ENCODE measurements at places on chromosomes 13 and 19. TPM values are rescaled to one million over a fixed set of nuclear protein-coding genes. Genes with fewer than 3 reads are reported as not detected.

C1QTNF9B gene
- total RNA-seq, result not detected

ONECUT3 gene
- total RNA-seq, result not detected

CEACAM16 gene
- total RNA-seq, result not detected

TMEM86B gene
- total RNA-seq, result 2.9 TPM

WTIP gene
- 37.8 TPM for total RNA-seq

- no peak for DNase-seq
Observed at GRCh38 chr13:25776722-25777121, 275.1 kb downstream of the SHISA2 start.

- no peak for DNase-seq
Observed at GRCh38 chr19:33688171-33688992, 66.6 kb downstream of the CHST8 start.

- DNase-seq, result peak; percentile 59
Observed at GRCh38 chr19:5048091-5048726, 79.3 kb downstream of the KDM4B start.

GRCh38 chr19:33226550-33227241 lies 1.0 kb upstream of the SLC7A10 start:
- no peak for DNase-seq

- DNase-seq, result peak; percentile 23
Observed at GRCh38 chr13:35157143-35157755, 215.2 kb downstream of the NBEA start.

DNA sequence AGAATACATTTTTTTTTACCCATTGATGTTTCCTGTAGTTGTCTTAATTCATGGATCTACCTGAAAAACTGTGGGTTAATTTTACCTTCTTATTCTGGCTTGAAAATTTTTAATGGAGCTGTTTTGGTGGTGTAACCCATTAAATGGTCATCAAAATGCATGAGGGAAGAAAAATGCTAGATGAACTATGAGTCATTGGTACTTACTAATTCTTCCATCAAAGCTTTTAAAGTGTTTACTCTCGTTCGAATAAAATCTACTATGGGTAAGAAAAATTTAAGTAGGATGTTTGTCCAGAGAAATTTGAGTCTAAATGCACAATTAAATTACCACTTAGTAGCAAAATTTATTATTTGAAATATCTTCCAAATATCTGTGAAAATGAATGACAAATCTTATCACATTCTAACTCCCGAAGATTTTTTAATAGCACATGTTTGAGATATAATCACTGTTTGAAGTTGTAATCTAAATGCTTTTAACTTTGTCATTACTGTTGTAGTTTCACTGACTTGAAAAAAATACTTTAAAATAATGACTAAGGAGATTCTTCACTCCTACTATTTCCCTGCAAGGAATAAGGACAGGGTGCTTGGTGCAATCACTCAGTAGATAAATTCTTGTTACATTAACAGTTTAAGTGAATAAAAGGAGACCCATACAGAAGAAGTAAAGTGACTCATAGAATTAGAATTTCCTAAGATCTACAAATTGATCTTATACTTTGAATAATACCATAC lies 437.7 kb downstream of the IRS2 start:
- peak; percentile 59 for DNase-seq

- no peak for DNase-seq
Observed at GRCh38 chr13:85286081-85286480, 513.1 kb downstream of the SLITRK6 start.

- DNase-seq, result no peak
Observed at GRCh38 chr19:4983346-4984105, 14.6 kb downstream of the KDM4B start.

DNA sequence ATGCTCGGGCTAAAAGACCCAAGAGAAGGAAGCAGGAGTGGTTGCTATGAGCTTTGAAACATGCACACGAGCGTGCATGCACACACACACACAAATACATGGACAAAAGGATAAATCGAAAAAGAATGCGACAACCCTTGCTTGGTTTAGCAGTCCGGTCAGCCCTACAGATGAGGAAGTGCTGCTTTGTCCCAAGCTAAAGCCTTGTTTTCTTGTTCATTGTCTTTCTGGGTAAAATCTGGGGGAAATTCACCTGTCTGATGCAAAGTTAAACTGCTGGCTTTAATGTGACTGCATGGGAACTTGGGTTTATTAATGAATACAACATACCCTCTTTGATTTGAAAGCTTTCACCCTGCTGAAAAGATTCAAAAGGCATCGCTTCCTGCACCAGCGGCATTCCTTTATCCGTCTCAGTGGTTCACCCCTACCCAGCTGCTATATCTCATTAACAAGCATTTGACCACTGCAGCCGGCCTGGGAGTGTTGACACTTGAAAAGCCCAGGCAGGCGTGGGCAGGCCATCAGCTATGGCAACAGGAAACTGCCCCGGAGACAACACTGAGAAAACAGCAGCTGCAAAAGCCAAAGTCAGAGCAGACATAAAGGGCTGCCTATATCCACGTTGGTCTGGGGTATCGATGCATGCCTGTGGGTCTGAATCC lies 301.7 kb downstream of the NDFIP2 start:
- DNase-seq, result no peak

DNA sequence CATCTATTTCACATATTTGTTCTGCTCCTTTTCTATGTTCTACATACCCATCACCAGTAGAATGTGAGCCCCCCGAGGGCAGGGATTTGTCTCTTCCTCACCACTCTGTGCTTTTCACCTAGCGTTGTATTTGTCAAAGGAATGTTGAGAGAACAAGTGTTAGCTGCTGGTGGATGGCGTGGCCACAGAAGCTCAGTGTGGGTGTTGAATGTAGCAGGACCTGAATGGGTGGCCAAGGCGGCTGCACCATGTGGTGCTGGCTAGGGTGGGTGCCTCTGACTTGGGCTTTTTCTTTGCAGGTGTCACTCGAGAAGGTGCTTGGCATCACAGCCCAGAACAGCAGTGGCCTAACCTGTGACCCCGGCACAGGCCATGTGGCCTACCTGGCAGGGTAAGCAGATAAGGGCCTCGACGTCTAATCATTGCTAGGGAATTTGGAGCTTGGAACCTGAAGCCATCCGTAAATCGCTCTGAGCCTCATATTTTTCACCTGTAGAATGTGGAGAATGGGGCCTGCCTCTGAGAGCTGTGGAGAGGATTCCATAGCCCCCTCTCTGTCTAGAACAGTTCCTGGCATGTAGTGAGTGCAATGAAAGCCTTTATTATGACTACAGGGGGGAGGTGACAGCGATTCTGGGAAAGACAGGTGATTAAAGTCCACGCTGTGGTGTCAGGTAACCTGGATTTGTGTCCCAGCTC lies 3.9 kb downstream of the WDR62 start:
- DNase-seq, result no peak

- DNase-seq, result no peak
Observed at GRCh38 chr19:17183858-17184321, 31.3 kb upstream of the USE1 start.

DNA sequence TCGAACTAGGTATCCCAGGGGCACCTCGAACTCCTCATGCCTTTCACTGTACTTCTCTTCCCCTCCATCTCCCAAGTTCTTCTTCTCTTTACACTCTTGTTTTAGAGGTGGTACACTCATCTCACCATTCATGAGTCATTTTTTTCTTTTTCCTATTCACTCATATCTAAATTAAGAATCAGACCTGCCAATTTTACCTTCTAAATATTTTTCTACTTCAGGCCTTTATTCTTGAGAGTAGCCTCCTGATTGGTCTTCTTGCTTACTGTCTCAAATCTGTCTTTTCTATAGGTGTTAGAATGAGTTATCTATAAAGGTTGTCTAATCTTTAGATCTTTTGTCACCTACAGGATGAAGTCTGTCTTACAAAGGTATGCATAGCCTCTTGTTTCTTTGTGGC lies 20.7 kb downstream of the TDRD3 start:
- no peak for DNase-seq

All from HFFc6 (cell line).